Stimulated activated CD8-positive, alpha-beta memory T cell treated with anti-CD3 and anti-CD28 coated beads, Interleukin-15, amount 100 ng/mL, for 4 hours (primary cell): ENCODE measurements at places on chromosomes 6 and 20.

- DNase-seq, result no peak
Observed at GRCh38 chr6:13355999-13356785, 27.9 kb upstream of the TBC1D7 start.

DNA sequence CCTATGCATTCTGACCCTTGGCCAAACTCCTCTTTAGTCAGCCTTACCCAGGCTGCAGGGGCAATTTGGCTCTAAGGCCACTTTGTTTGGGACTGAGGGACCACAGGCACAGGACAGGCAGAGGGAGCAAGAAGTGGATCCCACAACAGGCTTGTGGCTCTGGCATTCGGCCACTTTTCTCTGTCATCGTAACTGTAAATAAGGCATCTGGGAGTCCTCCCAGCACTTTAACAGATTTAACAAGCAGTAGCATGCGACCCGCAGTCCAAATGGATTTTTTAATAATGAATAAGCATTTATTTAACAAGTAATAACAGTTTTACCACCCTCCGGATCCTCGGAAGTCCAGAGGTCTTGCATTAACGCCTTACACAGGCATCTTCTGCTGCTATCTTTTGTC is 16.1 kb upstream of the CDH22 start:
- no peak for DNase-seq

DNA sequence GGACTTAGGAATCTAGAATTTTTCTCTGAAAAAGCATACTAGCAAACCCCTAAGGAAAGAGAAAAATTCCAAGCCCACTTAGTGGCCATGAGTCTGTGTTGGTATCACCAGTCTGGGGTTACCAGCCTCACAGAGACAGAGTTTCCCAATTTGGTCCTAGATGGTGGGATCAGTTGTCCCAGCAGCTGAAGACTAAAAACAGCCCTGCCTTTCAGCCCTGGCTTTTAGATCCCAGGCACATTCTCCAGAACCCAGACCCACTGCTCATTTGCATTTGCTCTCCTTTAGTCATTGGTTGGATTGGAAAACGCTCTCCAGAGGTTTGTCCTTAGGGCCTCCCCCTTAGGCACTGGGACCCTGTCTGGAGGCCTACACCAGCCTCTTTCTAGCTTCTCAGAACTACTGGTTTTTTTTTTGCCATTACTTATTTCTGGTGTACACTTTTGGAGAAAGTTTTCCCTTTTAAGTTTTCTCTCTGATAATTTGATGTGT is 39.1 kb upstream of the FOXO3 start:
- no peak for DNase-seq

DNA sequence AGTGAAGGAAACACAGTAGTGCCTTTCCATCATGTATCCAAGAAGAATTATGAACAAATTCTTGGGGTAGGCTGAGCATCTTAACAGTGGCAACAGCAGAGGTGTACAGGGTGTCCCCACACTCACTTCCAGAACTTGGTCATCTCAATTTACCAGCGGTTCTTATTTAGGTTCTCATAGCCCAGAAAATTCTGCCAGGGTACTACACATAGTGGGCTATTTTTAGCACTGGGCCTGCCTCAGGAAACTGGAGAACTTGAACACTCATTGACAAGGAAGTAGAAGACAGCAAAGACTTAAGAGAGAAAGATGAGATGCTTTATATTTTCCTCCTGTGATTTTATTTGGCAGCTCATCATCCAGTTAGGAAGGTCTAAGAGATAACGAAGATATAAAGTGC is 71.8 kb upstream of the PHIP start:
- no peak for DNase-seq

DNA sequence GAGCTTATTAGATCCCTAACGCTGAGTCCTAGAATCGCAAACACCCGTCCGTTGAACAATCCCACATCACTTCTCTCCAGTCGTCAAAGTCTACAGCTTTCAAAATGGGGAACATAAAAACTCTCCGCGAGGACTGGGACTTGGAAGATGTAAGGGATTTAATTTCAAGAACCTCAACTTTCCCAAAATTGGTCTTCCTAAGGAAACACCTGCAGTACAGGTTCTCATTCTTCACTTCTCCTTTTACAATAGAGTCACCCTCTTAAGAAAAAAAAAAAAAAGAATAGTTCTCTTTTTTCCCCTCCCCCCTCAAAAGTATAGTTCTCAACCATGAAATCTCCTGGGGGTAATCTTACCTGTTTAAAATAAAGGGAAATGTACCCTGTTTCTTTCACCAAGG is 6.6 kb upstream of the ZBTB22 start:
- no peak for DNase-seq

- DNase-seq, result no peak
Observed at GRCh38 chr6:45605971-45606370, 228.2 kb upstream of the SUPT3H start.

DNA sequence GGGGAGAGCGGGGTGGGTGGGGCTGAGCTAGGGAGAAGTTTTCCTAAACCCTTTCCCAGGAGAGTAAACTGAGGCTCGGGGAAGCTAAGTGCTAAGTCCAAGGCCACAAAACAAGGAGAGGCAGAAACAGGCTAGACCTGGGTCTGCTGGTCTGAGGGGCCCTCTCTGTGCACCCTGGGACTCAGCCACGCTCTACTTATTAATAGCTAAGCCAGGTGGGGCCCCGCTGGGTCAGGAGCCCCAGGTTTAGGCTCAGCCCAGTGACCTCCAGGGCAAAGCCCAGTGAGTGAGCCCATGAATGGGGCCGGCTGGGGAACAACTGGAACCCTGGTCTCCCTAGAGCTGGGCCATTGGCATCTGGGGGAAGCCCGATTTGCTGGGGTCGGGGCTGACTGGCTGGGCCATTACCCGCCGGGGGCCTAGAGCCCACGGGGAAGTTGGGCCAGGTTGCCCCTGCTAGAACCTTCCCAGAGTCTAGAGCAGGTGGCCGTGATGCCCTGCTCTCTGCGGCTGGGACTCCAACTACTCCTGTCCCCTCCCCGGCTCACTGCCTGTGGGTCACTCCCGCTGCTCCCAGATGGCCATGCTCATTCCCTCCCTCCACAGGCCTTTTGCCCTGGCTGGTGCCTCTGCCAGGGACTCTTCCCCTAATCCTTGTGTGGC is 24.1 kb upstream of the NOL4L start:
- no peak for DNase-seq

DNA sequence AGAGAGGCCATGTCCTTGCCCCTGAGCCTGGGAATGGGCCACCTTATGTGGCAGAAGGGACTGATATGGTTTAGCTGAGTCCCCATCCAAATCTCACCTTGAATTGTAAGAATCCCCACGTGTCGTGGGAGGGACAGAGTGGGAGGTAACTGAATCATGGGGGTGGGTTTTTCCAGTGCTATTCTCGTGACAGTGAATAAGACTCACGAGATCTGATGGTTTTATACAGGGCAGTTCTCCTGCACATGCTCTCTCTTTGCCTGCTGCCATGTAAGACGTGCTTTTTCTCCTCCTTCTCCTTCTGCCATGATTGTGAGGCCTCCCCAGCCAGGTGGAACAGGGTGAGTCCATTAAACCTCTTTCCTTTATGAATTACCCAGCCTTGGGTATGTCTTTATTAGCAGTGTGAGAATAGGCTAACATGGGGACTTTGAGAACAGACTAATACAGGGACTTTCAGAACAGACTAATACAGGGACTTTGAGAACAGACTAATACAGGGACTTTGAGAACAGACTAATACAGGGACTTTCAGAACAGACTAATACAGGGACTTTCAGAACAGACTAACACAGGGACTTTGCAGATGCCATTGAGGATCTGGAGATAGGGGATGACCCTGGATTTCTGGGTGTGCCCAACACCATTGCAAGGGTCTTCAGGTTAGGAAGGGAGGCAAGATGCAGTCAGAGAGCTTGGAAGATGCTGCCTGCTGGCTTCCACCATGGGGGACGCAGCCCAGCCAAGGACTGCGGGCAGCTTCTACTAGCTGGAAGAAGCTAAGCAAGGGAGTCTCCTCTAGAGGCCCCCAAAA is 86.9 kb downstream of the RAMACL start:
- DNase-seq, result no peak

- DNase-seq, result no peak
Observed at GRCh38 chr6:128784266-128784665, 98.7 kb upstream of the LAMA2 start.

DNA sequence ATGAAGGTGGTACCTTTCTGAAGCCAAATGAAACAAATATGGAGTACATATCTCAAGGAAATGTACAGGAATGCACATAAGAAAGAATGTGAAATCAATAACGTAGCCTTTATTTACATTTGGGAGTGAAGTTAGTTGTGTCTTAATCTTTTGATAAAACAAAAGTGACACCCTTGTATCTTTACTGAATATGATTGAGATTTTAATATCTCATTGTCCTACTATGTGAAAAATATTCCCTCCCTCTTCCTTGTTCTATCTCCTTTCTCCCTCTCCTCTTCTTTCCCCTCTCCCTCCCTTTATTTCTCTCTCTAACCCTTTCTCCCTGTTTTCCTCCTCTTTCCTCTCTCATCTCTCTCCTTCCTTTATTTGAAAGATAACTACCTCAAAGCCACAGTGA is 89.1 kb downstream of the PTCHD4 start:
- DNase-seq, result no peak

GRCh38 chr6:136677344-136677743 is 114.9 kb downstream of the MAP3K5 start:
- DNase-seq, result no peak

GRCh38 chr6:140850438-140850837 is 1282.3 kb upstream of the GJE1 start:
- no peak for DNase-seq

DNA sequence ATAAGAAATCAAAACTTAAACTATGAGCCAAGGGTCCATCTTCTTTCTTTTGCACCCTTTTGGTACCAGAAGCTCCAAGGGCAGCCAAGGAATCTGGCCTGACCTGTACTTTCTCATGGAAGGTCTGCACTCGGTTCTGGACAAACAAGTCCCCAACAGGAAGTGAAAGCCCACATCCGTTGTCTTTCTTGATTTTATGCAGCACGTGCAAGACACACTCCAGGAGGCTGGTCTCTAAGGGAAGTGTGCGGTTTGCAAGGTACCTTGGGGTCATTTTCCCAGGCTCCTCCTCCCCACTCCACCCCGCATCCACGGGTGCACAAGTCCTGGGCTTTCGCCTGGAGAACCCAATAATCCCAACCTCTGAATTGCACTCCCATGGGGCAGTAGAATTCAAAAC is 101.9 kb downstream of the NFATC2 start:
- DNase-seq, result no peak
